ENCODE measurements at places on chromosomes 7 and 10. TPM values are rescaled to one million over a fixed set of nuclear protein-coding genes. Genes with fewer than 3 reads are reported as not detected.

DNA sequence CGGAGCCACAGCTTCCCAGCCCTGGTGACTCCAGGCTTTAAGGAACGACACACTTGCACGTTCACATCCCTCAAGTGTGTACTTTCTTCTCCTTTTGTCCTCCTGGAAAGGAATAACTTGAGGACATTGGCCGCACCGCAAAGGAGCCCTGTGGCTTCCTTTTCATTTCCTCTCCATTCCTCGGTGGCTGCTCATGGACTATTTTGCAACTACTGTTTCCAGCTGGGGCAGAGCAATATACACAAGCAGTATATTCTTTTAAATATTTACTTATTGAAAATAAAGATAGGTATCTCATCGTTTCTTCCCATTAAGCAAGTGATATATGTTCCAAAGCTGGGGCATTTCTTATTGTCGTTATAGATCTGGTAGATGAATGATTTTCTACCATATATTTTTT, 97.2 kb upstream of the LYZL1 start:
- H3K27ac ChIP-seq: no peak overlapping the region
- no peaks in the 10 kb centered on the region for H3K36me3 ChIP-seq
- H3K4me3 ChIP-seq: no peak overlapping the region
- H3K4me1 ChIP-seq: no peaks in the 10 kb centered on the region

GRCh38 chr7:39623732-39624441, 515 bp downstream of the RALA start:
- no peaks in the 10 kb centered on the region for H3K27me3 ChIP-seq
- peak; percentile 24 for DNase-seq
- peak overlapping the region; percentile 93 for H3K27ac ChIP-seq
- H3K4me1 ChIP-seq: peaks cover 71% of the 10 kb centered on the region

DNA sequence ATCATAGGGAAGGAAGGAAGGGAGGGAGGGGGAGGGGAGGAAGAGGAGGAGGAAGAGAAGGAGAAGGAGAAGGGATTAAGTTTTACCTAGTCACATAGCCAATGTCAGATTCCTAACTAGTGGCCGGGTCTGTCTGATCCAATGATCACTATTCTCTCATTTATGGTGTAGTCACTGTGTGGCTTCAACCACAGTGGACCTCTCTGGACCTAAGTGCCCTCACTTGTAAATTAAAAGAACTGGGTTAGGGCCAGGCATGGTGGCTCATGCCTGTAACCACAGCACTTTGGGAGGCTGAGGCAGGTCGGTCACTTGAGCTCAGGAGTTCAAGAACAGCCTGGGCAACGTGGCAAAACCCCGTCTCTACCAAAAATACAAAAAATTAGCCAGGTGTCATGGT, 6.6 kb upstream of the SERPINE1 start:
- no peaks in the 10 kb centered on the region for H3K27me3 ChIP-seq
- no peaks in the 10 kb centered on the region for H3K36me3 ChIP-seq
- peaks cover 46% of the 10 kb centered on the region for H3K4me1 ChIP-seq

GRCh38 chr10:103184615-103185014, 8.5 kb downstream of the NT5C2 start:
- H3K27ac ChIP-seq: peak overlapping the region; percentile 46
- DNase-seq: no peak

GRCh38 chr10:305034-305433, 169.8 kb downstream of the ZMYND11 start:
- H3K27me3 ChIP-seq: no peaks in the 10 kb centered on the region
- peaks cover 11% of the 10 kb centered on the region for H3K4me1 ChIP-seq
- H3K4me3 ChIP-seq: no peak overlapping the region

DNA sequence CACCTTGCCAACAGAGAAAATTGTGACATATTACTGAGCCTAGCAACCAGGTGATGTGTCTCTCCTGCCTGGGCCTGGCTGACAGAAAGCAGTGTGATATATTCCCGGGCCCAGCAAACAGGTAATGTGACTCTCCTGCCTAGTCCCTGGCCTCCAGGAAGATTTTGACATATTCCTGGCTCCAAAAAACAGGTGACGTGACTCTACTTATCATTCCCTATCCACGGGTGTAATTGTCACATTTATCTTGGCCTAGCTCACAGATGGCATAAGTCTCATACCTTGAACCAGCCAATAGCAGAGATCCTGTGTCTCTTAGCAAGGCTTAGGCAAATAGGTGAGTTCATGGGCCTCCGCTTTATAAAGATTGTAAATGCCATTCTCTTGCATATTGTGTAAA, 49.6 kb upstream of the ZNF680 start:
- no peak overlapping the region for H3K4me3 ChIP-seq
- H3K27ac ChIP-seq: no peak overlapping the region
- no peak for DNase-seq
- H3K27me3 ChIP-seq: no peaks in the 10 kb centered on the region
- H3K36me3 ChIP-seq: no peaks in the 10 kb centered on the region

DNA sequence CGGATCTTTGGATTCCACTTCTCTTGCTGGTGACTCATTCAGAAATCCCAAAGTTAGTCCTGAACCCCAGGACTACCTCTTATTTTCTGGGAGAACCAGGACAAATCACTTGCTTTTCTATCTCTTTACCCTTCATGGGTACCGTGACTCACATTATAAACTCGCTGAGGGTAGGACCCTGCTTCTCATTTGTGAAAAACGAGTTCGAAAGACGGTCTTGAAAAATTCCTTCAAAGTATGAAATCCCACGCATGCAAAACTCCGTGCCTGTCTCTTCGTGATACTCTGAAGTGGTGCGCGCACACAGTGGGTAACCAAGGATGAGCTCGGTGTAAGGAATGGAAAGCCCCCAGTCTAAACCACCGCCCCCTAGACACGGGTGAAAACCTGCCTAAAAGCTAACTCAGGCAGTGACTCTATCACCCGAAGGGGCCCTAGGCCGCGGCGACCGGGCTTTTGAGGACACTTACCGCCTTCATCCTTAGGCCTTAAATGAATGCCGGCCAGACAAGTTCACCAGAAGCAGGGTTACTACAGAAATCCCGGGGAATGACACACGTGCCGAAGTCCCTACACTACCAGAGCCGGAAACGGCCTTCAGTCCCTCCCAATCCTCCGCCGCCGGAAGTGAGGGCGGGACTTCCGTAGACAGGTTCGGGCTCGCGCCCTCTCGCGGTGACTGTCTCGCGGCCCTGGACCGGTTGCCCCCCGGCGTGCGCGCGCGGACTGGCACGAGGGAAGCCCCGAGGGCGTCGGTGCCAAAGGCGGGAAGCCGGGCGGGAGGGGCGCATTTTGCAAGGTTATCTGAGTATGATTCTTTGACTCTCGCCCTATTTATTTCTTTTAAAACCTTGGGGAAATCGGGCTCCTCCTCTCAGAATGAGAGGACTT, at the start of gene NOC3L:
Gene NOC3L, minus strand, starts transcription at position 580 of the 891 bp plus-strand sequence. Its CDS starts 101 bp downstream, at position 479.
- no peaks in the 10 kb centered on the region for H3K27me3 ChIP-seq
- DNase-seq: peak; percentile 96
- H3K4me3 ChIP-seq: peak within 1 kb of the TSS; percentile 83

DNA sequence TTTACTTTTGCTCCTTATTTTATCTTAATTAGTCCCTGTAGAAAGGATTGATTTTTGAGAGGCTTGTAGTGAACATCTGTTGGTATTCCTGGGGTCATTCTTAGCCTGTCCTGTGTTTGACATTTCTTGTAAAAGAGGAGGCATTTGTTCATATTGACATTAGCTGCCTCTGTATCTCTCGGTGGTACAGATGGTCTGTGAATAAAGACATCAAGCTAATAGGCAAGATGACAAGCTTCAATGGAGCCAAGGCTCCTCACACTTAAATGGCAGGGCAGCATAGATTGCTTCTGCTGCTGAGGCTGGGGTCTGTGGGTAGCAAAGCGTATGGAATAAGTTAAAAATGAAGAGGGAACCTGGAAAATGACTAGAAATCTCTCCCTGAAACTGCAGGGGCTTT, 687.6 kb downstream of the LRMDA start:
- no peak for DNase-seq
- no peaks in the 10 kb centered on the region for H3K27me3 ChIP-seq
- no peak overlapping the region for H3K4me3 ChIP-seq

DNA sequence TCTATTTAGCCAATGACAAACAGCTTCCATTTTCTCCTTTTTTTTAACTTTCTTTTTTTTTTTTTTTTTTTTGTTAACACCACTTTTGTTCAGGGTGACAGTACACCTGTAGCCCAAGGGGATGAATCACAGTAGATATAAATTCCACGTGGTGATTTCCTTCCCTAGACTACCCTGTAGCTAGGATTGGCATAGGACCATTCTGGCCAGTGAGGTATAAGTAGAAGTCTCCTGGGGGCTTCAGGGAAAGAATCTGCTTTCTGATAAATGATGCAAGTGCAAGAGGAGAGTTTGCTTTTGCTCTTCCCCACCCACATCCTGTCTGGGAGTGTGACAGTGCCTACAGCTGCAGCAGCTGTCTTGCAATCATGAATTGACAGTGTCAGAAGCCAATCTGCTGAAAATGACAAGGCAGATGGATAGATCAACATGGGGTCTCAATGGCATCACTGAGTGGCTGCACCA, 63.2 kb upstream of the TOMM7 start:
- no peak for DNase-seq
- H3K27me3 ChIP-seq: no peaks in the 10 kb centered on the region
- no peaks in the 10 kb centered on the region for H3K36me3 ChIP-seq
- no peak overlapping the region for H3K27ac ChIP-seq
- H3K4me1 ChIP-seq: peaks cover 10% of the 10 kb centered on the region
- H3K4me3 ChIP-seq: no peak overlapping the region

- H3K36me3 ChIP-seq: no peaks in the 10 kb centered on the region
- no peak overlapping the region for H3K4me3 ChIP-seq
- peak overlapping the region; percentile 23 for H3K27ac ChIP-seq
- H3K27me3 ChIP-seq: no peaks in the 10 kb centered on the region
- DNase-seq: no peak
Measured at GRCh38 chr10:90289037-90289436, 568.8 kb downstream of the HTR7 start.

DNA sequence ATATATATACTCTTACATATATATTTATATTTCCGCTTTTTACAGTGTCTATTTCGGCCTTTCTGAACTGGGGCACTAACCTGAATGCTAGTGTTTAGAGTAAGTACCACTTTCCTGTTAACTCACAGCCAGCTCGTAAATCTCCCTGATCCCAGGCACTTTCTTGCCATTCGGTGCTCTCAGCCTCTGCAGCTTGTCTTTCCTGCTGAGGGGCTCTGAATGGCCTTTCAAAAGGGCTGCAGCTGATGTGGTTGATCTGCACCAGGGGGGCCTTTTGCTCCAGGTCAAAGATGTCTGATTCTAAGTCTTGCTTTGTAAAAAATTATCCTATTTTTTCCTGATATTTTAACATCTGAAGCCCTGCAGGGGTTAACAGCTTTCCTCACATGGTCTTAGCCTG, 25.5 kb upstream of the HPS1 start:
- H3K36me3 ChIP-seq: no peaks in the 10 kb centered on the region
- peaks cover 21% of the 10 kb centered on the region for H3K4me1 ChIP-seq
- no peak for DNase-seq
- H3K27me3 ChIP-seq: peaks cover 10% of the 10 kb centered on the region

GRCh38 chr10:14838582-14839304, 637 bp downstream of the HSPA14 start:
- peak overlapping the region; percentile 96 for H3K27ac ChIP-seq
- peak; percentile 29 for DNase-seq
- H3K4me3 ChIP-seq: peak overlapping the region; percentile 92
- peaks cover 38% of the 10 kb centered on the region for H3K36me3 ChIP-seq
- H3K27me3 ChIP-seq: no peaks in the 10 kb centered on the region

DNA sequence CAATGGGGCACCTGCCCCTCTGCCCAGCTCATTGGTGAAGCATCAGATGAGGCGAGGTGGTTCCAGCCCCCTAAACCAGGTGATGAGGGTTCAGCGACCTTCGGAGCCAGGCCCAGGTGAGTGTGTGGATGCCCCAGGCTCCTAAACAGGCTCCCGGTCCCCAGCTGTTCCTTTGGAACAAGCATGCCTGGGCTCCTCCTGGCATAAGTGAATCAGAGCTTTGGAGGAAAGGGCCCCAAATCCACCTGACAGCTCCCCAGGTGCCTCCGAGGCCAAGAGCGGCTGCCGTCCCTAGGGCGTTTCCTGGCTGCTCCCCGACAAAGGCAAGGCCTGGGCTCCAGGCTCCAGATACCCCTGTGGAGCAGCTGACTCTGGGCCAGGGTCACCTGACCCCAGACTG, 61.3 kb downstream of the YKT6 start:
- no peak for DNase-seq
- H3K4me3 ChIP-seq: no peak overlapping the region
- H3K27me3 ChIP-seq: no peaks in the 10 kb centered on the region
- H3K4me1 ChIP-seq: peaks cover 81% of the 10 kb centered on the region

DNA sequence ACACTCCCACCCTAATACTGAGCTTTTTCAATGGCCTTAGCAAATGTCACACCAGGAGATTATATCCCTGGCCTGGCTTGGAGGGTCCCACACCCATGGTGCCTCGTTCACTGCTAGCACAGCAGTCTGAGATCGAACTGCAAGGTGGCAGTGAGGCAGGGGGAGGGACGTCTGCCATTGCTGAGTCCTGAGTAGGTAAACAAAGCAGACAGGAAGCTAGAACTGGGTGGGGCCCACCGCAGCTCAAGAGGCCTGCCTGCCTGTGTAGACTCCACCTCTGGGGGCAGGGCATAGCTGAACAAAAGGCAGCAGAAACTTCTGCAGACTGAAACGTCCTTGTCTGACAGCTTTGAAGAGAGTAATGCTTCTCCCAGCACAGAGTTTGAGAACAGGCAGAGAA, 338.9 kb upstream of the MBL2 start:
- H3K4me1 ChIP-seq: no peaks in the 10 kb centered on the region
- H3K27me3 ChIP-seq: no peaks in the 10 kb centered on the region
- no peak overlapping the region for H3K27ac ChIP-seq
- H3K36me3 ChIP-seq: no peaks in the 10 kb centered on the region

GRCh38 chr7:27606270-27607209, 56.1 kb downstream of the HIBADH start:
- no peak overlapping the region for H3K27ac ChIP-seq
- peaks cover 3% of the 10 kb centered on the region for H3K4me1 ChIP-seq
- H3K27me3 ChIP-seq: no peaks in the 10 kb centered on the region
- DNase-seq: no peak
- no peak overlapping the region for H3K4me3 ChIP-seq

- peaks cover 10% of the 10 kb centered on the region for H3K27me3 ChIP-seq
- H3K4me3 ChIP-seq: no peak overlapping the region
- H3K36me3 ChIP-seq: no peaks in the 10 kb centered on the region
- no peaks in the 10 kb centered on the region for H3K4me1 ChIP-seq
- no peak for DNase-seq
- no peak overlapping the region for H3K27ac ChIP-seq
Measured at GRCh38 chr7:4056552-4057288, 625.4 kb upstream of the FOXK1 start.

DNA sequence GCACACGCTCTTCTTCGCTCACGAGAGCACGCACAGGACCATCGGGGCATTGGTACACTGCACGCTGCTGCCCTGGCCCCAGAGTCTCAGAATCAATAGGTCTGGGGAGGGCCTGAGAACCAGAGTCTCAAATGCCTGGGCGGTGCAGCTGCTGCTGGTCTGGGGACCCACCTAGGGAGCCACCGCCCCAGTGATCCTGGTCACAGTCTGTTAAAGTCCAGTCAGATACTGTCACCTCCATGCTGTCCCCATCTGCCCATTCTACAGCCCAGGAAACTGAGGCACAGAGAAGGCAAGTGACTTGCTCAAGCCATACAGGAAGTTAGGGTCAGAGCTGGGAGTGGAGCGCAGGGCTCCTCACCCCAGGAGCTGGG, 38.0 kb downstream of the ZCCHC24 start:
- no peak overlapping the region for H3K27ac ChIP-seq
- no peaks in the 10 kb centered on the region for H3K27me3 ChIP-seq
- DNase-seq: no peak
- H3K4me1 ChIP-seq: no peaks in the 10 kb centered on the region
- H3K36me3 ChIP-seq: no peaks in the 10 kb centered on the region

The BLNK gene
- 1.4 TPM for total RNA-seq

The OR2A5 gene
- total RNA-seq: not detected

The SMKR1 gene
- not detected for total RNA-seq

The TFPI2 gene
- total RNA-seq: 1.5 TPM

The NSUN6 gene
- total RNA-seq: 7.9 TPM

The ODAD2 gene
- 0.58 TPM for total RNA-seq

All from left ventricle myocardium inferior (tissue), 1 donor.